Effector memory CD8-positive, alpha-beta T cell (primary cell): ENCODE measurements at places on chromosomes 12 and 14.

DNA sequence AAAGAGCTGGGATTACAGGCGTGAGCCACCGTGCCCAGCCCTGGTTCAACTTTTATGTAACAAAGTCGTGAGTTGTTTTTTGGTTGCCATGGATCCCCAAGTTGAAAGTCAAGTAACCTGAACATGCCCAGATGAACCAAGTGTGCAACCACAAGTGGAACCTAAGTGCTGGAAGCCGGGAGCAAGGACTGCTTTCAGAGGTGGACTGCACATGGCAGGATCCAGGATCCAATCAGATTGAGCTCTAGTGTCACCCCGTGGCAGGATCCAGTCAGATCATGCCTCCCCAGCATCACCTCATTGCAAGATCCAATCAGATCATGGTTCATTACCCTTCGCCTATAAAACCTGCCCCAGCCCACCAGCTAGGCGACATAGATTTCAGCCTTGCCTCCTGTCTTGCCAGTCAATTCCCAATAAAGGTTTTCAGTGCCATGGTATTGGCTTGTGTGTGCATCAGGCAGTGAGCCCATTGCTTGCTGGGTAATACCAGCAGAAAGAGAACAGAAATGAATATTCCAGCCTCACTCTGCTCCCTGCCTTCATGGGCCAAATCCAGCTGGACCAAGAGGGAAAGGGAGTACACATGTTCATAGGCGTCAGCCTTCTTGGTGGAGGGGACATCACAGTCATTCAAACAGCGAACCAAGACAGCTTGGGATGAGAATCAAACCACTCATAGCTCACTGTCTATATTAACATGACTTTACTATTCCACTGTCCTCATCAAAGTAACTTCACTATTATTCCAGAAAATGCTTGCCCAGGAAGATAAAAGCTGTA, 43.6 kb upstream of the VASH1 start:
- DNase-seq: no peak

DNA sequence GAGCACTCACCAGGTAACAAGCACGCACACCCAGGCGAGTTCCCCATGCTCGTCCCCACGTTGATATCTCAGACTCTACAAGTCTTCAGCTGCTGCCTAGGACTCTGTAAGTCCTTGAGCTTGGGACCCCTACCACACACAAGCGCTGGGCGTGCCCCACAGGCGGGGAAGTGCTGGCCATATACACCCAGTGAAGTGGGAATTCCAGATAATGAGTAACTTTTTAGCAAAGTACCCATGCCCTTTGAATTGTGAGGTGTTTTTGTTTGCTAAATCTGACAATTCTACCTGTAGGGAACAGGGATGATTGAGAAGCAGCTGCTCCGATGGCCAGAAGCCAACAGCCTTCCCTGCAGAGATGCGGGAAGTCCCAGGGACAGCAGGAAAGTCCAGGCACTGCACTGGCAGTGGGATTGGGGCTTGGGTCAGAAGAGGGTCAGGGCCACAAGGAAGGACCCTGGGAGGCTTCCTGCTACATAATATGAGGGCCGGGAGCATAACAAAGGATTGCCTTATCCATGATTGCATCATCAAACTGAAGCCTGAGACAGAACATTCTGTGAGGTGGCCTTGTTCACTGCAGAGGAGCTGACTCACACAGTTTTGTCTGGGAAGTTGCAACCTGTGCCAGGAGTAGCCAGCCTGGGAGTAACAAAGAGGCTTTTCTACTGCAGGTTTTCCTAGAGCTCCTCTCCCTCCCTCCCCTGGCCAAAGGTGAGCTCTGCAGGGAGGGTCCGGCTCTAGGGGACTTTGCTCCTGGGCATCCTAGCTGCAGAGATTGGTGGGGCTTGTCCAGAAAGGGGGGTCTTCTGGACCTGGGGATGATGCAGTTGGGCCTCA, 13.2 kb upstream of the SERPINA3 start:
- DNase-seq: no peak

GRCh38 chr14:103916636-103917262, 11.5 kb upstream of the TDRD9 start:
- no peak for DNase-seq

DNA sequence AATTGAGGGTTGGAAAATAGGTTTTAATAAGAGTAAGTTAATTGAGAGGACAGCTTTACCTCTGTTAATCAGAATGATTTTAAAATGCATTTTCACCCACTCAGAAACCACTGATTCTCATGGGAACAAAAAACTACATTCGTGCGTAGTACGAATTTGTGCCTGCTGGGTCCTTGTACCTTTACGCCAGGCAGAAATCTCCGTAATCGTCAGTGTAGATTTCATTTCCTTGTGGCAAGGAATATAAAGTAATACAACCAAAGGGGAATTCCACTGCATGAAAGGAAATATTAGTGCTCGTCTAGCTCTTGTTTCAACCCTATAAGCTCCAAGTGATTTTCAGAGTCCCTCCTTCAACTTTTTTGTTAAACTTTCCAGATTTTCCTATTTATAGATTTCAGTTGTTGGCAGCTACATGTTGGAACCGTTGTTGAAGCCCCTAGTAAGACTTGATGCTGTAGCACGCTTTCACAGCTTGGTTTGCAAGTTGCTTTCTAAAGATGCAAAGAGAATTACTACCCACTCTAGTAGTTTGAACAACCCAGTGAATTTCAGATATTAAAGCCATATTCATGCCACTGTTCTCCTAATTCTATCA, 90.6 kb downstream of the ETV6 start:
- no peak for DNase-seq

GRCh38 chr14:100381395-100382105, 58.4 kb downstream of the SLC25A47 start:
- no peak for DNase-seq

- no peak for DNase-seq
Observed at GRCh38 chr14:80638620-80639515, 302.7 kb downstream of the CEP128 start.

DNA sequence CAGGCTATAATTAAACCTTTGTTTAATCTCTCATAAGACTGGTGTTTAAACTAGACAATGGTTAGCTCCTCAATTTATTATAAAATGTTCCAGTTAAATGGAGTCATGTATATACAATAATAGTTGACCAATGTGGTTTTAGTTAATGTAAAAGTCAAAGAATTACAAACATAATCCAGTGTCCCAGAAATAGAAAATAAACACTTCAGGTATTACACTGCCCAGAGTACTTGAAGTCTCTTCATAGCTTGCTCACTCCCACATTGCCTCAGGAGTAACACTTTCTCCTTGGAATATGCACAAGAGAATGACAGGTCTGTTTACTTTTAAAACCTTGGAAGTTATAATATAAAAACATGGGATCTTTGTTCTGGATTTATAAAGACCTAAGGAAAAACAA, 60.5 kb downstream of the SLC38A1 start:
- DNase-seq: no peak

DNA sequence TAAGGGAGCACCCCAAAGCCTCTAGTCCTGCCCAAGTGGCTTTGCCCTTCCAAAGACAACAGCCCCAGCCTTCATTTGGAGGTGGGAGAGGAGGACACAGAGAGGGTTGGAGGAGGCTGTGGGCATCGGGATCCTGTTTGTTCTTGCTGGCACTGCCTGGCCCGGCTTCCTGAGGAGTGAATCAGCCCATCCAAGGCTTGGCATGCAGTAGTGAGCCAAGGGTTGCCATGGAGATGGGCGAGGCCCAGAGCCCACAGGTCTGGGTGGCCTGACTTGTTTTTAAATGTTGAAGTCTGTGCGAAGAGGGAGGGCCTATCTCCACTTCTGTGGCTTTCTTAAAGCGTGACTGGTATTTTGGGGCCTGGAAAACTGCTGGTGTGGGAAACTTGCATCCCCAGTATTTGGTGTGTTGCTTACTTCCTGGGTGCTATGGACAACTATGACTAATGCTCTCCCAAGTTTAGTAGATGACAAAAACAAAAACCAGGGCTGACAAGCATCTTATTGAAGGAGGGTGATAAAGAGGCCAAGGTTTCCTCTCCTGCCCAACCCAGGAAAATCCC, 15.8 kb downstream of the CD9 start:
- no peak for DNase-seq

DNA sequence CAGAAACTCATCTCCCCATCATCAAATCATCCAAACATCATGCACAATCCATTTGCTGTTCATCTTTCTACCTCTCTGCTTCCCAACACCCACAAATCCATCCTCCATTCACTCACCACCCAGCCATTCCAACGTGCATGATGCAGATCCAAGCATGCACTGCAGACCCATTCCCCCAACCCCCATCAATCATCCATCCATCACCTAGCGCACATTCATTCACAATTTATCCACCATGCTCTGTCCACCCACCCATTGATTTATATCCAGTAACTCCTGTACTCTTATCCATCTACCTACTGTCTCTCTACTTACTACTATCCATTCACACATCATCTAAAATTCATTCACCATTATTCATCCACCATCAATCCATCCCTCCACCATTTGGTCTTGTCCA, 4.0 kb upstream of the AMN start:
- DNase-seq: no peak

DNA sequence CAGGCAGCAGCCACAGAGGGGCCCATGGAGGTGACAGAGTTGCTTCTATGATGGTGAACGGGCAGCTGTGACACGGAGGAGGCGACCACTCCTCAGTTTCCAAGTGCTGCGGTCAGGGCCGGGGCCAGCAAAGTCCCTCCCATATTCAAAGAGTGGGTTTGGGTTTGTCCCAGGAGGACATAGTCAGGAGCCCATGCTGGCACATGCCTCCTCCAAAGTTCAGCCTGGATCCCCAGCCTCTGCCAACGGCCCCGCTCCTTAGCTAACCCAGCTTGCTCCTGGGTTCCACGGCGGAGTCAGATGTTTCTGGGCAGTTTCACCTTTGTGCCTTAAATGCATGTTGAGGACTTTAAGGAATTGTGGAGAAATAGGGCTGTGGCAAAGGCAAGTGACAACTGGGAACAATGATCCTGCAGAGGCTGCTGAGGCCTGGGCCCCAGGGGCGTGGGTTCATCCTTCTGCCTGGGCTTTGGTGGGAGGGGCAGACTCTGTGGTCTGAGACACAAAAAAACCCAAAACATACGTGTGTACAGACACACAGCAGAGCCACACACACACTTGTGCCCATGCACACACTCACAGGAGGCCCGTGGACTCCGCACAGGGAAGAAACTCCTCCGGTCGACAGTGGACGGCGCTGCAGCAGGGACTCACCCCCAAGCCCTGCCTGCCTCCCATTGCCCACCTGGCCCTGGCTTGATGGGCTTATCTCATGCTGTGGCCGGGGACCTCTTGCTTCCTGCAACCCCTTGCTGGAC, 399.4 kb downstream of the TMEM121 start:
- no peak for DNase-seq

DNA sequence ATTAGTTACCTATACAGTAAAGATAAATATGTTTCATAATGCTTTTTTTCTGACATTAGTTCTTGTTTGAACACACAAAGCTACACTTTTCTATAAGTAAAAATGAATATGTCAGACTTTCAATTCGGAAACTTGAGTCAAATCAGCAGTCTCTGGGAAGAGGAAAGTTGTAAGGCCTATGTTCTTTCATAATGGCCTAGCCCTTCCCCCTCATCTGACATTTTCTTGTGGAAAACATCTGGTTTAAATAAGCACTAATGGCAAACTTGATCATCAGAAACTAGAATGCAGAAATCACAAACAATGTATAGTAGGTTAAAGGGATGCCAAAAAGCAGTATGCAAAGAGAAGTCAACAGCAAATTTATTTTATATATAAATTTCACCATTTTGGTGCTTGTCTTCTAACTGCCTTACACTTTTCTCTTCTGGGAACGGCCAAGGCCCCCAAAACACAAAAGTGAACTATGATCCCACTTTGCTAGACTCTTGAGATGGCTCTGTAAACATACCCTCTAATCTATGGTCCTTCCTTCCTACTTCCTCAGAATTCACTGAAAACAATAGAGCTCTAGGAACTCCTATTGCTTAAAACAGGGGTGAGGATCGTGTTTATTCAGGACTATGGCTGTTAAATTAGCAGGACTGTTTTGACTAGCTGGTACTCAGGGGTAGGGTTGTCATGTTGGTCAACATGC, 444.1 kb downstream of the RAD51B start:
- DNase-seq: no peak

DNA sequence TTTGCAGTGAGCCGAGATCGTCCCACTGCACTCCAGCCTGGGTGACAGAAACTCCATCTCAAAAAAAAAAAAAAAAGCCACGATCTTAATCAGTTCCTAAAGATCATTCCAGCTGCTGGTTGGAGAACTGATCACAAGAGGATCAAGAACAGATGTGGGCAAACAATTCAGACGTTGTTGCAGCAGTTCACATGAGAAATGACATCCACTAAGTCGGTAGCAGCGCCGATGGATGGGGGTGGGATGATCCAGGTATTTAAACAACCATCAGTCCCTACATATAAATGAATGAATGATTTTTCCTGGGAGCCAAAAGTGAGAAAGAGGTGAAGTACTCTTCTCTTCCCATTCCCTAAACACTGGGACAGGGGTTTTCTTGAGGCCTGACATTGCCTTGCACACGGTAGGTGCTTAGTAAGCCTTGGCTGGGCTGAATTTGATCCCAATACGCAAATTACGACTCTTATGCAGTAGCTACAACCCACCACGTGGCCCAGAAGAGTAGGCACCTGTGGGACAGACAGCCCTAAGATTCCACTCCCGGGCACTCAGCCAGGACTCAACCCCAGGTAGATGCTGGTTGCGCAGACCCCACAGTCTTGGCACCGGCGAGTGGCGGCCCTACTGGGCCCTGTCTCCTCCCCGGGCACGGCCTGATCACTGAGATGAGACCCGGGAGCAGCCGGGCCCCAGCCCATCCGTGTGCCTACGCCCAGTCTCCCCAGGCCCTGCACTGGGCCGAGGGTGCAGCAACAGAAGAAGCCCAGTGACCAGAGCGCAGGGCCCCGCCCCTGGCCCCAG, 565 bp downstream of the SPRYD3 start:
- peak; percentile 44 for DNase-seq

DNA sequence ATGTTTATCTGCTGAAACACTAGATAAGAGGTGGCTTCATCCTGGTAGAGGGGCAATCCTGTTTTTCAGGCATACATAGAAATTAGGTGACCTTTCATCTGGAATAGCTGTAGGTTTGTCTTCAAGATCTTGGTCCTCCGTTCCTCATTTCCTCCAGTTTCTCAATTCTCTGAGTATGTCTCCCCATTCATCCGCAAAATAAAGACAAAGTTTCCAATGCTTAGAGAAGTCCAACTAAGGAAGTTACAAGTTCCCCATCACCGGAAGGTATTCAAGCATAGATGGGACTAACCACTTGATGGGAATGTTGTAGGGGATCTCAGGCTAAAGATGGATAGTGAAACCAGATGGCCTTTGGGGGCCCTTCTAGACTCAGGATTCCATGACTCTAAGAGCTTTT, 34.3 kb downstream of the ERG28 start:
- DNase-seq: no peak

DNA sequence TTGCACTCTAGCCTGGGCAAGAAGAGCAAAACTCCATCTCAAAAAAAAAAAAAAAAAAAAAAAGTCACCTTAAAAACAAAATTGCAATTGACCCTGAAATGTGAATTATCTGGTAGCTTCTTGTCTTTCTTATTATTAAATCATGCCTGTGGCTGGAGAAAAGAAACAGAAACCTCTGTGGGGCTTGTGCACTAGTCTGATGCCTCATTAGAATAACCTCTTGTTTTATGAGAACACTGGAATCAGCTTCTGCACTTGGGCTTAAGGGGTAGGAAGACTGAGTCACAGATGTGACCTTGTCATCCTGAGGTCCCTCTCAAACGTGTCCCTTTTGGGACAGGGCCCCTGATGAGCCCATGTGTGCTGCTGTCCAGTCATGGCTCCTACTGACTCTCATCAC, 237.9 kb downstream of the DACT1 start:
- no peak for DNase-seq

GRCh38 chr12:41061192-41061591, 126.9 kb upstream of the PDZRN4 start:
- DNase-seq: no peak

- no peak for DNase-seq
Observed at GRCh38 chr12:26839512-26839911, 6.5 kb upstream of the ITPR2 start.
